ENCODE measurements at places on chromosomes 7 and 10.
A peak's percentile ranks its signal among the peaks of the same experiment; 100 is the strongest.

DNA sequence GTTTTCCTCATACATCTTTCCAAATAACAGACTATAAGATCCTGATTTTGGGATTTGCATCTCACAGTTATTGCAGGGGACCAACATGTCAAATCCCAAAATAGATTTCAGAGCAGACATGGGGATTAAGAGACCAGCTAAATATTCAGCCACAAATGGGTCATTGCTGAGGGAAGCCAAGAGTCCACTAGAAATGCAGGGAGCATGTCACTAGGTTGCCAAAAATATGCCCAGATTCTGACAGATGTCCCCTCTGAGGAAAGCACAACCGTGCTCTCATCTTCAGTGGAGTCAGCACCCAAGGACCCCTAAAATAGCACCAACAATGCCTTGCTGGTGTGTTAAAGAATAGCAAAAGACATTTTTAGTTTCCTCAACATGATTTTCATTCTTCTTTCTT is 56.2 kb upstream of the AGK start:
- no peak for DNase-seq

GRCh38 chr7:84549409-84549808 is 354.8 kb upstream of the SEMA3A start:
- no peak for DNase-seq

GRCh38 chr10:24360282-24361127 is 151.6 kb downstream of the KIAA1217 start:
- DNase-seq, result peak; percentile 40

DNA sequence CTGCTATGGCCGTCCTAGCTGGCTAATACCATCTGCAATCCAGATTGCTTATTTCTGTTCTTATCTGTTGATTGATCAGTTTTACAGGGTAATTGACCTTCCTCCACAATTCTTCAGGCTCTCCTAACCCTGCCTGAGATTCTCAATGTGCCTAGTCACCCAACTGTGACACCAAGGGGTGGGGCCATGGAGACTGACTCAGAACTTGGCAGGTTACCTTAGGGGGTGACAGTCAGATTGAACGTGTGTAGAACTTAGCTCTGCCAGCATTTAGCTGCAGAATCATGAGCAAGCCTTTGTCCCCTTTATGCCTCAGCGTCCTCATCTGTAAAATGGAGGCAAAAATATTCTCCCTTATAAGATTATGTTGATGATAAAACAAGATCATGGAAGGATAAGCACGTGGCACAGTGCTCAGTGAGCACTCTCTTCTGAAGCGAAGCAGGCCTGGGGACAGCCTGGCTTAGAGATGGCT is 19.1 kb upstream of the LEP start:
- DNase-seq, result no peak

- DNase-seq, result no peak
Measured at GRCh38 chr7:92720604-92721350, 115.6 kb downstream of the CDK6 start.

- DNase-seq, result no peak
Measured at GRCh38 chr10:71933651-71934050, 30.5 kb upstream of the CHST3 start.

DNA sequence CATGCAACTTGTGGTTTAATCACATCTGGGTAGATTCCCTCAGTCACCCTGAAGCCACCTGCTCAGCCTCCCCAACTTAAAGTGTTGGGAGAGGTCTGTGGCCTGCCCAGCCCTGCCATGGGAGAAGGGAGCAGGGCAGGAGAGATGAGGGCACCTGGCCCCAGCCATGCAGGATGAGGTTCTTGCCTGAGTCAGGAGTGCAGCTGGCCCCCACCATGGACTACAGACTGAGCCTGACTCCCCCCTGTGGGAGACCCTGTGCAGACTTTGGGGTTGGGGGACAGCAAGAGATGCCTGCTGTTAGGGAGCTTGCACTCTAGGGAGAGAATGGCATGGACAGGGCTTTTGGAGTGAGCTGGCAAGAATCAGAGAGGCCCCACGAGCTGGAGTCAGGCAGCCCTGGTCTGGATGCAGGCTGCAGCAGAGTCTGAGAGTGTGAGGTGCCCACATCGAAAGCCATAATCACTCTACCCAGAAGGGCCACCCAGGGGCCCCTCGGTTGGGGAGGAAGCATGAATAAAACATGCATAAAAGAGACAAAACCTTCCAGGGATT is 34.7 kb upstream of the DPYSL4 start:
- DNase-seq, result no peak

GRCh38 chr7:150998341-150998740 is 7.5 kb downstream of the NOS3 start:
- DNase-seq, result no peak
